ENCODE measurements at places on chromosomes 12 and 14. TPM values are rescaled to one million over a fixed set of nuclear protein-coding genes. Genes with fewer than 3 reads are reported as not detected.
A peak's percentile ranks its signal among the peaks of the same experiment; 100 is the strongest.

GRCh38 chr12:108967869-108968540, 52.9 kb downstream of the SVOP start:
- no peak for DNase-seq

The SLC2A3 gene
- 157 TPM for total RNA-seq

GRCh38 chr14:78951602-78952001, 781.4 kb downstream of the NRXN3 start:
- DNase-seq: no peak

DNA sequence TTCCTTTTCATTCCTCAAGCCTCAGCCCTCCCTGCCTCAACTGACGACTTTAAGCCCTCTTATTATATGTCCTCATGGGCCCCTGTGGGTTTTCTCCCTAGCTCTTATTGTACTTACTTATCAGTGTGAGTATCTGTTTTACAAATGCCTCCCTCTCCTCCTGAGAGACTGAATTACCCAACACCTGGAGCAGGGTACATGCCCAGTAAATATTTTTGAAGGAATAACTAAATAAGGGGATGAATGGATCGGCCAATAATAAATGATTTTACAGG, 95.8 kb upstream of the SLC35F4 start:
- DNase-seq: no peak

The GPR135 gene
- 2.1 TPM for total RNA-seq

The TAC3 gene
- not detected for total RNA-seq

DNA sequence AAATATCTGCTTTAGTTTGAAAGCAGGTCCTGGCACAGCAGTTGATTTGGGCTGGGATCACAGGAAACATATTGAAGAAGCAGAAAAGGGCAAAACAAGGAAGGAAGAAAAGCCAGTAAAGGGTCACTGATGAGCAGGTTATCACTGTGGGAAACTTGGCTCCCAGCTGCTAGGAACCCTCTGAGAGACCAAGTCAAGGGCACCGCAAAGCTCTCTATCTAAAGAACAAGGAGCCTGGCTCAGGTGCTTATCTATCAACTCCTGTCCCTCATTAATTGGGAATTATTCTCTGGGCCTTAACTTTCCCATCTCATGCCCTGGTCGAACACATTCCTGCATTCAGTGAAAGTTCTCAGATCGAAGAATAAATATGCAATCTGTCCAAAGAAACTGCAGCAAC, 450.9 kb upstream of the RPL10L start:
- no peak for DNase-seq

DNA sequence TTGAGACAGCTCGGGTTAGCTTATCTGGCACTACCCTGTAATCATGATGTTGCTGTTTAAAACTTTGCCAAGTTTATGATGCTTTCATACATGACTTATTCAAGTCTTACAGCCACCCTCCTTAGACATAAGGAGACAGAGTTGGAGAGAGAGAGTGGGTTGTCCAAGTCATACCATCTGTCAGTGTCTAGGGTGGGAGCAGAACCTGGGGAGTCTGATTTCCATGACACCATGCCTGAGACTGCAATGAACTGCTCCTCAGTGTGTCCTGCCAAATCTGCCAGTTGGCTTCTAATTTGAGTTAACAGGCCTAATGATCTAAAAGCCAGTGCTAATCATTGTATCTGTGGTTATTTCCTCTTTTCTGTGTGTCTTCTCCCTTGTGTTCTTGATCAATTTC, 43.7 kb upstream of the PHC1 start:
- DNase-seq: no peak

DNA sequence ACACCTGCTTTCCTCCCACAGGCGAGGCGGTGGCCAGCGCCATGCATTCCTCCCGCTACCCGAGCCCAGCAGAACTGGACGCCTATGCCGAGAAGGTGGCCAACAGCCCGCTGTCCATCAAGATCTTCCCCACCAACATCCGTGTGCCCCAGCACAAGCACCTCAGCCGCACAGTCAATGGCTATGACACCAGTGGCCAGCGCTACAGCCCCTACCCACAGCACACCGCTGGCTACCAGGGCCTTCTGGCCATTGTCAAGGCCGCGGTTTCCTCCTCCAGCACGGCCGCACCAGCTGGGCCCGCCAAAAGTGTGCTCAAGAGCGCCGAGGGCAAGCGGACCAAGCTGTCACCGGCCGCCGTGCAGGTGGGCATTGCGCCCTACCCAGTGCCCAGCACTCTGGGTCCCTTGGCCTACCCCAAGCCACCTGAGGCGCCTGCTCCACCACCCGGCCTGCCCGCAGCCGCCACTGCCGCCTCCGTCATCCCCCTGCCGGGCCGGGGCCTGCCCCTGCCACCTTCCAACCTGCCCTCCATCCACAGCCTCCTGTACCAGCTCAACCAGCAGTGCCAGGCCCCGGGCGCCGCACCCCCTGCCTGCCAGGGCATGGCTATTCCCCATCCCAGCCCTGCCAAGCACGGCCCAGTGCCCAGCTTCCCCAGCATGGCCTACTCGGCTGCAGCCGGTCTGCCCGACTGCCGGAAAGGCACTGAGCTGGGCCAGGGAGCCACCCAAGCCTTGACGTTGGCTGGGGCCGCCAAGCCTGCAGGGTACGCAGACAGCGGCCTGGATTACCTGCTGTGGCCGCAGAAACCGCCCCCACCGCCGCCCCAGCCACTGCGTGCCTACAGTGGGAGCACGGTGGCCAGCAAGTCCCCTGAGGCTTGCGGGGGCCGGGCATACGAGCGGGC, 54.6 kb downstream of the FAM222A start:
- no peak for DNase-seq

DNA sequence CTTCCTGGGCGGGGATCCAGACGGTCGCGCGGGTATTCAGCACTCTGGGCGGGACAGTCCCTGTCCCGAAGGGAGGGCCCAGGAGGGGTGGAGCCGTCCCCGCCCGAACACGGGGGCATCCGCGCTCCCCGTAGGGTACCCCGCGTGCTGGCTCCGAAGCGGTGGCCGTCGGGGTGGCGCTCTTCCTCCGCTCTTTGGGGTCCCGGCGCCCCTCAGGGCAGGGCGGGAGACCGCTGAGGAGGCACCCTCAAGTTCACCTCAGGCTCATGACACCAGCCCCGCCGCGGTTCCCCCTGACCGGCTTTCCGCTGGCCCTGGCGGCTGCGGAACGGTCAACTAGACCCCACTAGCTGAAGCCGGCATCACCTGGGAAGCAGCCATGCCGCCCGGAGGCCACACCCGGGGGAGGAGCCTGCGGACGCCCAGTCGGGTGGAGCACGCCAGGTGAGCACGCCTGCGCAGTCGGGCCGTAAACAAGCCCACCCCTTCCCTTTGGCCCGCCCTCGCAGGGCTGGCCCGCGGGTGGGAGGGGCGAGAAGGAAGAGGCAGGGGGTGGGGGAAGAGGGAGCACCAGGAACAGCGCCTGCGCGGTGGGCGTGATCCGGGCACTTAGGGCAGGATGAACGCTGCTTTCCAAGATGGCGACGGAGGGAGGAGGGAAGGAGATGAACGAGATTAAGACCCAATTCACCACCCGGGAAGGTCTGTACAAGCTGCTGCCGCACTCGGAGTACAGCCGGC, at the start of gene WDR20:
WDR20 (plus strand) TSS at position 612 of the 741 bp plus-strand sequence; CDS start at position 639, 27 bp downstream.
- DNase-seq: peak; percentile 100

GRCh38 chr14:95679998-95680735, 6.1 kb upstream of the TCL1B start:
- no peak for DNase-seq

DNA sequence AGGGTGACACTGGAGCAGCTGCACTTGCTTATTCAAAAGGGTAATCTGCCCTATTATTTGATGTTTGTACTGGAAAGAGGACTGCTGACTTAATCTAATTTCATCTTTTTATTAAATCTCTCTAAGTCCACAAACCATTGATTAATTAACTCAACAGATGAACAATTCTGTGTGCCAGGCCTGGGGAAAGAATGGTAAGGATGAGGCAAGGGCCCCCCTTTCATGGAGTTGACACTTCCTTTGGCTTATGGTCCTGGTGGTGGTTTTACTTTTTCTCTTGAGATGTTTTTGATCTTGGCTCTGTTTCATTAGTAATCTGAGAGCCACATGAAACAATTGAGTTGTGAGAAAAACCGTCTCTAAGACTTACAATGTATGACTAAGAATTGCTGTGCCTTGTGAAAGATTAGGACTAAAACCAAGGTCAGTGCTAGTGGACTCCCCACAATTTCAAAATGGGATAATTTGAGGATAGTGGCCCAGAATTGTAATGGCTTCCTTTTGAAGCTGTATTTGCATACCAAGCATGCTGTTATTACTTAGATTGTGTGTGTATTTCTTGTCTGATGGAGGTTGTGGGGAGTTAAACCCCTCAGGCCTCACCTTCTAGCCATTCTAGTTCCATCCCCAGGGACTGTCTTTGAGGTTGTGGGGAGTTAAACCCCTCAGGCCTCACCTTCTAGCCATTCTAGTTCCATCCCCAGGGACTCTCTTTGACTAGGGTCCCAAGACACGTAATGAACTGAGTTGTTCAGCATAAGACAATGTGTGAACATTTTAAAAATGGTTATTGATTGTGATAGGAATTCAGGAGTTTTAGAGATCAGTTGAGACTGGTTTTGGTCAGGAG, 52.5 kb upstream of the EVL start:
- DNase-seq: no peak

The INSM2 gene
- total RNA-seq: not detected

DNA sequence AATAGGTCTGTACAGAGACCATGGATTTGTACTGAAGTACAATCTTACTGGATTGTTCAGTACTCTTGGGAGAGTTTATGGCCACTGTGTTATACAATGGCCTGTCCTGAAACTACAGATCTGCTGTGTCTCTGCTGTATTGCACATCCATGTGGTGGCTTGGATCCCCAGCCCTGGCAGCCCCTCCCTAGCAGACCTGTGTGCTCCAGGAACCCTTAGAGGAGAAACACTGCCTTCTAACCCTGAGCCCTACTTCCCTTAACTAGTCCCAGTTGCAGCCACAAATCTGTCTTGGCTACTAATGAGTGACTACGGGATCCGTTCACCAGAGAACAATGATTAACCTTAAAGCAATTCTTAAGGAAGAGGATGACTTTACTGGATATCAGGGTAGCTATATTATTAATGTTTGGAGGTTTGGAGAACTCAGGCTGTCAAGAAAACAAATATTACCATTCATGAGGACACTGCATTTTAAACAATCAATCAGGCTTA, 27.7 kb downstream of the RNF34 start:
- no peak for DNase-seq

DNA sequence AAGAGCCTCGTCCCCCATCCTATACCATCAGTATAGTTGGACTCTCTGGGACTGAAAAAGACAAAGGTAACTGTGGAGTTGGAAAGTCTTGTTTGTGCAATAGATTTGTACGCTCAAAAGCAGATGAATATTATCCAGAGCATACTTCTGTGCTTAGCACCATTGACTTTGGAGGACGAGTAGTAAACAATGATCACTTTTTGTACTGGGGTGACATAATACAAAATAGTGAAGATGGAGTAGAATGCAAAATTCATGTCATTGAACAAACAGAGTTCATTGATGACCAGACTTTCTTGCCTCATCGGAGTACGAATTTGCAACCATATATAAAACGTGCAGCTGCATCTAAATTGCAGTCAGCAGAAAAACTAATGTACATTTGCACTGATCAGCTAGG, 13.6 kb downstream of the ARHGAP5 start:
- DNase-seq: no peak

- no peak for DNase-seq
Observed at GRCh38 chr12:24554612-24555295, 394.1 kb downstream of the BCAT1 start.

The YEATS4 gene
- total RNA-seq: 19.6 TPM

- no peak for DNase-seq
Observed at GRCh38 chr12:32854097-32854496, 42.5 kb downstream of the PKP2 start.

All from CD4-positive, alpha-beta memory T cell (primary cell).